Effector CD4-positive, alpha-beta T cell (primary cell): ENCODE measurements at places on chromosomes 16 and 17.

GRCh38 chr17:3944485-3945388, 19.5 kb downstream of the ATP2A3 start:
- no peak for DNase-seq

- DNase-seq = no peak
These were observed 2.1 kb downstream of the CASKIN1 start for GRCh38 chr16:2194166-2194834.

GRCh38 chr16:16092925-16093627, 130.2 kb downstream of the ABCC6 start:
- no peak for DNase-seq

GRCh38 chr16:79444572-79444971, 156.0 kb downstream of the MAF start:
- DNase-seq = no peak

- DNase-seq = no peak
These were observed 19.5 kb downstream of the MARVELD3 start for GRCh38 chr16:71645450-71645849.

DNA sequence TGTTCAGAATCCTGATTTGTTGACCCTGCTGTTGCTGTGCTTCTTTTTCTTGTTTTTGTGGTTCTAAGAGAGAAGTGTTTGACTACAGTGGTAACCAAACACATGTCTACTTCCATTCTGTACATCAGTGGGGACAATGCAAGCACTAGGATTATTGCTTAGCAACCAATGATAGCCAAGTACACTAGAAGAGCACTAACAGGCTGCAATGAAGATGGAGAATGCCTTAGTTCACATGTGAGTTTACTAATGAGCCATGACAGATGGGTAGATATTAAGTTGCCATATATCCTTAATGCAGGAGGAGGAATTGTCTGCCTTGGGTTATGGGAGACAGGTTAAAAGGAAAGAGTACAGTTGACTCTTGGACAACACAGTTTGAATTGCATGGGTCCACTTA, 8.3 kb downstream of the EFCAB5 start:
- no peak for DNase-seq

GRCh38 chr17:78174870-78175642, 6.7 kb downstream of the SYNGR2 start:
- DNase-seq = no peak

DNA sequence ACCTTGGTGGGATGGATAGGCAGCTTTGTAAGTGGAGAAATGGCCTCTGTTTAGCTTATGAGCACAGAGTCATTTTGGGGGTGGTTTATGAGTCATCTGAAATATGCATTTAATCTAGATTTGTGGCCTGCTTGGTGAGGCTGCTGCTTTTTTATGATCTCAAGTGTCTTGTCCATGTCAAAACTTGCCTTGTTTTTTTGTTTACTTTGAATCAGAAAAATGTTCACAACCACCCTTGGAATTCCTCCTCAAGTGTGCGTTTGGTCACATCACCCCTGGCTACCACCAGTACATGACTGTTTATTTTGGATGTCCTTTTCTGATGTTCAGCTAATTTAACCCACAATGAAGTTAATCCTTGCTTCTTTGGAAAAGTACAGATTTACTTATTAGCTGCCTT, 64.6 kb downstream of the FTO start:
- no peak for DNase-seq

DNA sequence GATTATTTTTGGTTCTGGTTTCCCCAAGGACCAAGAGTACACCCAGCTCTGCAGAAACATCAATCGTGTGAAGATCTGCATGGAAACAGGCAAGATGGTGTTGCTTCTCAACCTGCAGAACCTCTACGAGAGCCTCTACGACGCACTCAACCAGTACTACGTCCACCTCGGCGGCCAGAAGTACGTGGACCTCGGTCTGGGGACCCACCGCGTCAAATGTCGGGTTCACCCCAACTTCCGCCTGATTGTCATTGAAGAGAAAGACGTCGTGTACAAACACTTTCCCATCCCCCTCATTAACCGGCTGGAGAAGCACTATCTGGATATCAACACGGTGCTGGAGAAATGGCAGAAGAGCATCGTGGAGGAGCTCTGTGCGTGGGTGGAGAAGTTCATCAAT, 67.4 kb upstream of the ENDOV start:
- DNase-seq = no peak

- DNase-seq = no peak
These were observed 1.9 kb downstream of the MEAK7 start for GRCh38 chr16:84502581-84502980.

- DNase-seq = no peak
These were observed 7.7 kb downstream of the SALL1 start for GRCh38 chr16:51143196-51143977.

DNA sequence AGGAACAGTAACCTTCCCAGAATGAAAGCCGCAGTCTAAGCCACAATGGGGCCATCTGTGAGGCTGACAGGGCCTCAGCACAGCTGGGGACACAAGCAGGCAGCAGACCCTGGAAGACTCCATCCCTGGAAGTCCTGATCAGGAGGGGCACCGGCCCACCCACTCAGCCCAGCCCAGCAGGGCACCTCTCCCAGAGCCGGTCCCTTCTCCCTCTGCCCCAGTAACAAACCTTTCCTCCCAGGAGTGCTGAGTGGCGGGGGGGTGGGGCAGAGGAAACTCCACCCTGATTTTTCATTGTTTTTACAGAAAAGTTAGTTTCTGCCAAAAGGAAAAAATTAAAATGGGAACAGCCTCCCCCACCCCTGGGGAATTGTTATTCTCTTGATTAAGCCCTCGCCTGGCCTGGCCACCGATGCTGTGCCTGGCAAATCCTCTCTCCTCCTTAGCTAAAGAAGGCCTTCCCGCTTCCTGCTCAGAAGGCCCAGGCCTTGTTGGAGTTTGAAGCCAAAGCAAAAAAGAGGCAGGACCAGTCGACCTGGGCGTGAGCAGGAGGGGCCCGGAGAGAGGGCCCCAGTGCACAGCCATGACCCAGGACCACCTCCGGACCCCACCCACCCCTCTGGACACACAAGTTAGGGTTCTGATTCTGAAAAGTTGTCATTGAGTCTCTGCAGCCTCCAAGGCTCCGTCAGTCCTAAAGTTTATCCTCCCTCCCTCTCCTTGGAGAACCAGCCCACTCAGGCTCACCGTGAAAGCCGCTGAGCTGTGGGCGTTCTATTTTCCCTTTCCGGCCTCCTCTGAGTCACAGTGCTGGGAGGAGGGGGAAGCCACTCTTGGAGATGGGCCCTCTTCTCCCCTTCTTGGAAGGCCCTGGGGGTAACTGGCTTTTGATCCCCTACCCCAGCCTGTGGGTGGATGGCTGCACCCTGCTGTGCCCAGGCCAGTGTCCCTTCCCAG, 128.4 kb upstream of the TNRC6C start:
- no peak for DNase-seq

GRCh38 chr16:8168016-8168415, 422.3 kb downstream of the TMEM114 start:
- no peak for DNase-seq

- no peak for DNase-seq
These were observed 22.5 kb upstream of the RASL10B start for GRCh38 chr17:35708951-35709350.
